ENCODE measurements at places on chromosomes 6 and 20.

DNA sequence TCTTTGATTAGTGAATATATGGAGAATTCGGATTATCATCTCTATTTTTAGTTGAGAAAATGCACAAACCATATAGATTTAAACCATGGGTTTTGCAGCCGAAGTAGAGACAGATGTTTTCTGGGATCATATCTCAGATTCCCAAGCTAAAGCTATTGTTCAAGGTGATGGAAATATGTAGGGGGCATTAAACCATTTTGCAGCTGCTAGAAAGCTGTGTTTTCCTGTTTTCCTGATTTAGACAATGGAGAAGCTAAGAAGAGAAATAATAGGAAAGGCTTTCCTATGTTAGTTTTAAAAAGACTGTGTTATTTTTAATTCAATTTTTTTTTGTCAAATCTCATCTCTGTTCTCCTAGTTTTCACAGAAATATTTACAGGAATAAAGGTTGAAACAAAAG lies 6.2 kb downstream of the CD93 start:
- no peak for DNase-seq

DNA sequence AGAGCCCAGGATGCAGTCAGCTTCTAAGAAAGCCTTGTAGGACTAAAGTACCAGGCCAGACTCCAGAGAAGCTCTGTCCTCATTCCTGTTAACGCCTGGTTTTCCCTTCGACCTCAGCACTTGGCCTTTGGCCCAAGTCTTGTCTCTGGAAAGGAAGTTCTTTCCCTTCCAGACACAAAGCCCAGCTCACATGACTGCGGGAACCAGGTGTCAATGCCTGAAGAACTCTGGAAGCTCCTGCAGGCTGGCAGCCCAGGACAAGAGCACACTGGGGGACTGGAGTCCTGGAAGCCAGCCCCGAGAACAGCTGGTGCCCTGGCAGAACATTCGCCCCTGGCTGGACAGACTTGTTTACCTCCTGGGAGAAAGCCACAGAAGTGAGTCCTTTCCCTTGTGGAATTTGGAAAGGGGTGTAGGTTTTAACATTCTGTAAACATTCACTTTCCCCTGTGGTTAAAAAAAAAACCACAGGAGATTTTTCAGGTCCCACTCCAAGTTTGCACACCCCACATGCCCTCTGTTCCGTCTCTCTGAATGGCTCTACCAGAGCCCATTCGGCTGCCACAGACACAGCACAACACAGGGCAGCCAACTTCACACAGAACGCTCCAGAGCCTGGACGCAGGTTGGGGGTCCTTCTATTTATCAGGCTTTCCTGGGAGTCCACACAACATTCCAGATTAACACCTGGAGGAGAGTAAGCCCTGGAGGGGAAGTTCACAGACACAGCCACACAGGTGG lies 18.1 kb downstream of the ACSS1 start:
- DNase-seq: peak; percentile 63

- no peak for DNase-seq
Observed at GRCh38 chr6:151036869-151037680, 171.6 kb downstream of the MTHFD1L start.

DNA sequence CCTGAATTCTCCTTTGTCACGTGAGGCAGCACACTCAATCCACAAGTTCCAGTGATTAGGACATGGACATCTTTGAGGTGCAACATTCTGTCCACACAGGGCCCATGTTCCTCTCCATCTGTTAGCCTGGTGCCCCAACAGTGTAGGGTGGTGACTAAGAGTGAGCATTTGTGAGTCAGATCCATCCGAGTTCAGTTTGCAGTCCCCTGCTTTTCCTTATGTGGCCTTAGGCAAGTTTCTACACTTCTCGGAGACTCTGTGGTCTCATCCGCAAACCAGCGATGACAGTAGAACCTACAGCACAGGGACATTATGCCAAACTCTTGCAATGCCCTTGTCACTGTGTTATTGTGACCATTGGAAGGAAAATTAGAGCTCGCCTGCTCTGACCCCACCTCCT lies 178.7 kb upstream of the CDH4 start:
- DNase-seq: no peak

GRCh38 chr6:17405944-17406245 lies 12.5 kb downstream of the CAP2 start:
- no peak for DNase-seq

GRCh38 chr20:663315-664090 lies 10.5 kb upstream of the SRXN1 start:
- DNase-seq: no peak

GRCh38 chr6:166202321-166202733 lies 34.7 kb upstream of the TBXT start:
- no peak for DNase-seq

All from thoracic aorta (tissue), 2 donors.